ENCODE measurements at places on chromosomes 12 and 14. TPM values are rescaled to one million over a fixed set of nuclear protein-coding genes. Genes with fewer than 3 reads are reported as not detected.

GPRC5D gene
- total RNA-seq: not detected

FOXN4 gene
- total RNA-seq: not detected

KRT77 gene
- total RNA-seq: not detected

TAS2R7 gene
- total RNA-seq: not detected

TMTC1 gene
- 49.1 TPM for total RNA-seq

OTOGL gene
- total RNA-seq: 0.66 TPM

HOXC10 gene
- total RNA-seq: not detected

BEGAIN gene
- 2.5 TPM for total RNA-seq

SLC25A47 gene
- not detected for total RNA-seq

ADAMTS20 gene
- not detected for total RNA-seq

KRT6A gene
- total RNA-seq: not detected

PPP1R1A gene
- total RNA-seq: 0.52 TPM
